ENCODE measurements at places on chromosomes 16 and 17. TPM values are rescaled to one million over a fixed set of nuclear protein-coding genes. Genes with fewer than 3 reads are reported as not detected.

DNA sequence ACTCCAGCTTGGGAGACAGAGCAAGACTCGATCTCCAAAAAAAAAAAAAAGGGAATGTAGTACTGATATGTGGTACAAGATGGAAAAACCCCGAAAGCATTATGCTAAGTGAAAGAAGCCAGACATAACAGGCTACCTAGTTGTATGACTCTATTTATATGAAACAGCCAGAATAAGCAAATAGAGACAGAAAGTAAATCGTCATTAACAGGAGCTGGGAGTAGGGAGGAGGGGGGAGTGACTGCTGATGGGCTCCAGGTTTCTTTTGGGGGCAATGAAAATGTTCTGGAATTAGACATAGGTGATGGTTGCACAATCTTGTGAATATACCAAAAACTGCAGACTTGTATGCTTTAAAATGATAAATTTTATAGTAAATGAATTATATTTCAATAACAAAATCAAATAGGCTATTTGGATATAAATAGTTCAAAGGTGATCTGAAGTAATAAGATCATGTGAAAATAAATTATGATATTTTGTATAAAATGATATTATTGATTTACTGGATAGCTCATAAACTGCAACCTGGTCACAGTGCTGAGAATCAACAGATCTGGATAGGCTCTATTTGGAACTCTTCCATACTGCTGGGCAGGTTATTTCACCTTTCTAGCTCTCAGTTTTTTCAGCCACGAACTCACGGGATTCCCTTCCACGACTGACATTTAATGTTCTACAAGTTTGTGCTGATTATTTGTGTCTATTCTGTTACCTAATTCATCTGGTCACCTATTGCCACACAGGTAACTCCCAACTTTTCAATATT, 27.1 kb downstream of the ZNF652 start:
- no peak overlapping the region for H3K4me3 ChIP-seq
- peaks cover 6% of the 10 kb centered on the region for H3K27me3 ChIP-seq
- H3K27ac ChIP-seq = no peak overlapping the region
- DNase-seq = no peak

DNA sequence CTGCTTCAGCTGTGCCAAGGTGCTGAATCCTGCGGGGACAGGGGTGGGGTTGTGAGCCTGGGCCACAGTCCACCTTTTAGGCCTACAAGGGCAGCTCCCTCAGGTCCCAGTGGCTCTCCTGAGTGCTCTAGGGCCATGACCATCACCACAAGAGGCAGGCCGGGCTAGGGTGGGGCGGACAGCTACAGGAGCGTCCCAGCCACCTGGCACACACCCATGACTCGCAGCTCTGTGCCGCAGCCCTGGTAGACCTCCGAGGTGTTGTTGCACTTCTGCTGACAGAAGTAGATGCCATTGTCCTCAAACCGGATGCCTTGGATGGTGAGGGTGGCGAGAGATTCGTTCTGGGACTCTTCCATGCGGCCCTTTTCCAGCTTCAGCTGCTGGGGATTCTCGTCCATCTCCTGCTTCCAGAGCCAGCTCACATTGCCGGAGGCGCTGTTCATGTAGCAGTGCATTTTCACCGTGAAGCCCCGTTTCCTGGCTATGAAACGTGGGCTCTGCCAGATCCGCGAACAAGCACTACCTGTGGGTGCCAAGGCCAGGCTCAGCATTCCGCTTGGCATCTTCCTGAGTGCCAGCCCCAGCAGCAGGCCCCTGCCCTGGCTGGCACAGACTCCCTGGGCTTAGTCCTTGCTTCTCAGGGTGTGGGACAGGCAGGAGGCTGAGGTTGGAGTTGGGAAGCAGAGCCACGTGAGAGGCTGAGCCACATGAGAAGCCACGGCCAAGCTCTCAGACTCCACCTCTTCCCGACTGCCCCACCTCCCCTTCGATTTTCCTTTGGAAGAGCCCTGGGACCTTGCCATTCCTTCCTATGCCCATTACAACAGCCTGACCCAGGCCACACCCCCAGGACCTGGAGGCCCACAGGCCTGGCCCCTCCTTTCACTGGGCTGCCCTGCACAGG, 2.0 kb downstream of the CD79B start:
- no peaks in the 10 kb centered on the region for H3K27me3 ChIP-seq
- peaks cover 18% of the 10 kb centered on the region for H3K4me1 ChIP-seq
- no peak for DNase-seq
- peaks cover 7% of the 10 kb centered on the region for H3K36me3 ChIP-seq

Gene ABCA3
- total RNA-seq = 9.2 TPM

DNA sequence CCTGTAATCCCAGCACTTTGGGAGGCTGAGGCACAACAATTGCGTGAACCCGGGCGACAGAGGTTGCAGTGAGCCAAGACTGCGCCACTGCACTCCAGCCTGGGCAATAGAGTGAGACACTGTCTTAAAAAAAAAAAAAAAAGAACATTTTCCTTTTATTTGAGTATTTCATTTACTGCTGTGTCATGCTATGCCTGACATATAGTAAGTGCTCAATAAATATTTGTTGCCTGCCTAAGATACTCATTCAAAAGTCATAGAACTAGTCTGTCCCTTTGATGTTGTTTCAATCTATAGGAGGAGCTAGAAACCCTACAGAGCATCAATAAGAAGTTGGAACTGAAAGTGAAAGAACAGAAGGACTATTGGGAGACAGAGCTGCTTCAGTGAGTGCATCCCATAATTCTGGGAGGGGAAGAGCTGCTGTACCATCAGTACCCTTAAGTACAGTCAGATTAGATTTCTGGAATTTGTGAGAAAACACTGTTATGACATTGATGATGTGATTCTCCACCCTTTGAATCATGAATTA, 20.0 kb downstream of the CALCOCO2 start:
- peak overlapping the region; percentile 60 for H3K27ac ChIP-seq
- no peaks in the 10 kb centered on the region for H3K27me3 ChIP-seq
- peaks cover 11% of the 10 kb centered on the region for H3K4me1 ChIP-seq
- H3K36me3 ChIP-seq = peaks cover 52% of the 10 kb centered on the region
- no peak for DNase-seq

GRCh38 chr16:57962046-57962445, 8.9 kb downstream of the CNGB1 start:
- DNase-seq = no peak
- no peaks in the 10 kb centered on the region for H3K4me1 ChIP-seq
- no peak overlapping the region for H3K4me3 ChIP-seq
- no peak overlapping the region for H3K27ac ChIP-seq
- H3K27me3 ChIP-seq = no peaks in the 10 kb centered on the region
- no peaks in the 10 kb centered on the region for H3K36me3 ChIP-seq

DNA sequence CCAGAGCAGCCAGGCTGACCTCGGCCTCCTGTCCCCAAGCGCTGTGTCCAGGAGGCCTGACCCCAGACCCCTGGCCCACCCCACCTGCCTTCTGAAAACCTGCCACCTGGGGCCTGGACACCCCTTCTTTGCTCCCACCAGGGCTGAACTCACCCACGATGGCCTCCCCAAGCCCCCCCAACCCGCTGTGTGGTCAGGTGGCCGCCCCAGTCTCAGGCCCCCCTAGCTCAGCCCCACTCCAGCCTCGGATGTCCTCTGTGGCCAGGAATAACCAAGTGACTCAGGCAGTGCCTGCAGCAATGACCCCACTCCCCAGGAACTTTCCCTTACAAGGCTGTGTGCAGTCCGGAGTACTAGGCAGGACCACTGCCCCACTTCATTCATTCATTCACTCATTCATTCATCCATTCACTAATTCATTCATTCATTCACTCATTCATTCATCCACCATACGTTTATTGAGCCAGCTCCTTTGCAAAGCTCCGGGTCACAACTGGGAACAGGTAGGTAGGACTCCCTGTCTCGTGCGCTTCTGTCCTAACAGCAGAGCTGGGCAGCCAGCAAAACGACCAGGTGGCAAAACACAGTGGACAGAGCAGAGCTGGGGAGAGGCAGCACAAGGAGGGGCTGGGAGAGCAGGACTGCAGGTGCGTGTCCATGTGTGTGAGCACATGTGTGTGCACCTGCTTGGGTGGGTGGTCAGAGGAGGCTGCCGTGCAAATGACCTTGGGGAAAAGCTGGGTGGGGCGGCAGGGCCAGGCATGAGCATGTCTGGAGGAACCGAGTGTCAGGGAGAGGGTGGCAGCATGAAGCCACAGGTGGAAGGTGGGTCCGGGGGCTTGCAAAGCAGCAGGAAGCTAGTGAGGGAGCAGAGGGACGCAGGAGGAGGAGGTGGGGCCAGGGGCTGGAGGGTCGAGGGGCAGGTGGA, 75.8 kb upstream of the CBX4 start:
- no peak for DNase-seq
- H3K27me3 ChIP-seq = peaks cover 2% of the 10 kb centered on the region
- H3K36me3 ChIP-seq = no peaks in the 10 kb centered on the region
- H3K4me1 ChIP-seq = no peaks in the 10 kb centered on the region

DNA sequence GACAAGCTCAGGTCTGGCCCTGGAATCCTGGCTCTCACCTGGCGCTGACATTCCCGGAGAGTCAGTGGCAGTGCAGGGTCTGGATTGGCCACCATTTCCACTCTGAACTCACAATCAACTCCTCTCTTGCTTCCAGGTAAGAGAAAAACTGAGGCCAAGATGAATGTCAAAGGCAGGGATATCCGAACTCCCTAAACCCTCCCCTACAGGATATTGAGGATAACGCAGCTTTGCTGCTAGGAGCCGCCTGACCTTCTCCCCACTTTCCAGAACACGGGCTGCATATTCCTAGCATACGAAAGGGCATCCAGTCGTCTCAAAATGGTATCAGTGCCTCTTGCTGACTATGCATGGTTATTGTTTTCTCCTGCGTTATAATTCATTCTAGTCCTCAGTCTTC, 473.4 kb downstream of the SOX9 start:
- H3K27ac ChIP-seq = no peak overlapping the region
- no peak for DNase-seq
- peaks cover 11% of the 10 kb centered on the region for H3K4me1 ChIP-seq
- peaks cover 60% of the 10 kb centered on the region for H3K27me3 ChIP-seq

Gene TNFAIP1
- 32.7 TPM for total RNA-seq

Gene KIFC3
- total RNA-seq = 1.7 TPM

DNA sequence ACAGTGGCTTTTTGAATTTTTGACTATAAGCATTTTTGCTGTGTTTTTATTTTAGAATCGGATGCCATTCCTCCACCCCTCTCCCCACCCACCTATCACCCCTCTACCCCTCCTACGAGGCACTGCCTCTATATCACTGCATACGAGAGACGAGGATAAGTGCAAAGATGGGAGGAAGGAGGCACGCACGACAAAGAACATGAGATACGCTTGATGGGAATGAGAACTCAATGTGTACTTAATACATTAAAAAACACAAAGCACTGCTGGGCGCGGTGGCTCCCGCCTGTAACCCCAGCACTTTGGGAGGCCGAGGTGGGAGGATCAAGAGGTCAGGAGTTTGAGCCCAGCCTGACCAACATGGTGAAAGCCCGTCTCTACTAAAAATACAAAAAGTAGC, 8.8 kb upstream of the USP43 start:
- no peaks in the 10 kb centered on the region for H3K36me3 ChIP-seq
- no peaks in the 10 kb centered on the region for H3K4me1 ChIP-seq
- H3K27me3 ChIP-seq = peaks cover under 1% of the 10 kb centered on the region
- H3K4me3 ChIP-seq = no peak overlapping the region

Gene KRT16
- not detected for total RNA-seq

- H3K36me3 ChIP-seq = peaks cover 35% of the 10 kb centered on the region
- H3K4me1 ChIP-seq = peaks cover 16% of the 10 kb centered on the region
- H3K4me3 ChIP-seq = peak overlapping the region; percentile 89
- no peak for DNase-seq
These were observed 546 bp upstream of the PSMD7 start for GRCh38 chr16:74296104-74296431.

Gene COG1
- 32.7 TPM for total RNA-seq

Gene DHRS7C
- total RNA-seq = not detected

Gene IL32
- total RNA-seq = 918 TPM

GRCh38 chr16:3101841-3102470, 2.9 kb upstream of the ZSCAN10 start:
- H3K4me3 ChIP-seq = peak overlapping the region; percentile 78
- H3K4me1 ChIP-seq = peaks cover 36% of the 10 kb centered on the region
- no peaks in the 10 kb centered on the region for H3K36me3 ChIP-seq

- peaks cover 18% of the 10 kb centered on the region for H3K27me3 ChIP-seq
- no peaks in the 10 kb centered on the region for H3K4me1 ChIP-seq
- DNase-seq = no peak
- H3K27ac ChIP-seq = no peak overlapping the region
These were observed 356.3 kb upstream of the TNRC6C start for GRCh38 chr17:77602062-77602746.

DNA sequence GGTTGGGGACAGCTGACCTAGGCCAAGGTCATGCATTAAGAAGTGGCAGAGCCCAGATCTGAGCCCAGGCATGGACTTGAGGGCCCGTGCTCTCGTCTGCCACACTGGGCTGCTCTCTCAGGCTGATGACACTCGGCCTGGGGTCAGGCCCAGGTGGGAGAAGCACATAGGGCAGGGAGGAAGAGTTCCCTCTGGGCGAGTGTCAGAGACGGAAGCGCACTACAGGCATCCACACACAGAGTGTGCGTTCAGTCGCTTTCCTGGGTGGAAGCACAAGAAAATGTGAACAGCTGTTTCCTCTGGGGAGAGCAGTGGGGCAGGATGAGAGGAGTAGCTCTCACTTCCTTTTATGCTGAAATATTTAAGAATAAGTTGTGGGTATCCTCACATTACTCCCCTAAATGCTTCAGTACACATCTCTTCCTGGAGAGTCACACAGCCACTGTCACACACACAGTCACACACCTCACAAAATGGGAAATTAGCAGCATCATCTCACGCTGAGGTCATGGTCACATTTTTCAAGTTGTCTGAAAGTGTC, 59.7 kb downstream of the B9D1 start:
- no peak overlapping the region for H3K27ac ChIP-seq
- H3K36me3 ChIP-seq = no peaks in the 10 kb centered on the region
- peaks cover 13% of the 10 kb centered on the region for H3K27me3 ChIP-seq
- peaks cover 27% of the 10 kb centered on the region for H3K4me1 ChIP-seq

GRCh38 chr17:57536789-57537523, 208.1 kb downstream of the CCDC182 start:
- H3K27ac ChIP-seq = peak overlapping the region; percentile 25
- peak overlapping the region; percentile 53 for H3K4me3 ChIP-seq
- no peaks in the 10 kb centered on the region for H3K27me3 ChIP-seq
- H3K36me3 ChIP-seq = peaks cover 11% of the 10 kb centered on the region
- peaks cover 20% of the 10 kb centered on the region for H3K4me1 ChIP-seq
- no peak for DNase-seq
